ENCODE measurements at places on chromosomes 16 and 17.

GRCh38 chr16:5509794-5510193 lies 412.2 kb upstream of the EEF2KMT start:
- DNase-seq: no peak

- no peak for DNase-seq
These were observed 42.3 kb upstream of the HNF1B start for GRCh38 chr17:37787055-37787757.

- no peak for DNase-seq
These were observed 30.3 kb downstream of the ATPAF2 start for GRCh38 chr17:18008496-18009268.

DNA sequence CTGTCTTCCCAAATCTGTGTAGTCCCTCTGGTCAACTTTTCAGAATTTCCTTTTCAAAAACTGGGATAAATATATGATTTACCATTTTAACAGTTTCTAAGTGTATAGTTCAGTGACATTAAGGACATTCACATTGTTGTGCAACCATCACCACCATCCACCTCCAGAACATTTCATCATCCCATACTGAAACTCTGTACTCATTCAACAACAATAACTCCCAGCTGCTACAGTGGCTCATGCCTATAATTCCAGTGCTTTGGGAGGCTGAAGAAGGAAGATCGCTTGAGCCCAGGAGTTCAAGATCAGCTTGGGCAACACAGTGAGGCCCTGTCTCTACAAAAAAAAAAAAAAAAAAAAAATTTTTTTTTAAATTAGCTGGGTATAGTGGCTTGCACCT lies 131.0 kb downstream of the AATF start:
- DNase-seq: no peak

DNA sequence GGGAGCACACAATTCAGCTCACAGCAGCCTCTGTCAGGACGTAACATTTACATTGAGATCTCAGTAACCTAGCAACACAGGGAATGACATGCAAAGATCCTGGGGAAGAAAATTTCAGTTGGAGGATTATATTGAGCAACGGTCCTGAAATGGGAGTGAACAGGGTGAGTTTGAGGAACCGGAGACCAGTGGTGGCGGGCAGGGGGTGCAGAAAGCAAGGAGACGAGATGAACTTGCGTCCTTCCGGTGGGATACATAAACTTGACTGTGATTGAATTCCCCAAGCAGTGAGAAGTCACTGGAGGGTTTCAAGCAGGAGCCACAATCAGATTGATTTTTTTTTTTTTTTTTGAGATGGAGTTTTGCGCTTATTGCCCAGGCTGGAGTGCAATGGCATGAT lies 51.5 kb downstream of the SHISA6 start:
- DNase-seq: no peak

GRCh38 chr17:35432176-35433074 lies at the start of gene SLFN12:
SLFN12 (minus strand) TSS chr17:35432500; CDS start chr17:35423028, 9,472 bp downstream.
- DNase-seq: peak; percentile 17

Measured in hippocampal formation (tissue), 2 donors.